Mammary epithelial cell (primary cell): ENCODE measurements at places on chromosomes 7 and 10.

DNA sequence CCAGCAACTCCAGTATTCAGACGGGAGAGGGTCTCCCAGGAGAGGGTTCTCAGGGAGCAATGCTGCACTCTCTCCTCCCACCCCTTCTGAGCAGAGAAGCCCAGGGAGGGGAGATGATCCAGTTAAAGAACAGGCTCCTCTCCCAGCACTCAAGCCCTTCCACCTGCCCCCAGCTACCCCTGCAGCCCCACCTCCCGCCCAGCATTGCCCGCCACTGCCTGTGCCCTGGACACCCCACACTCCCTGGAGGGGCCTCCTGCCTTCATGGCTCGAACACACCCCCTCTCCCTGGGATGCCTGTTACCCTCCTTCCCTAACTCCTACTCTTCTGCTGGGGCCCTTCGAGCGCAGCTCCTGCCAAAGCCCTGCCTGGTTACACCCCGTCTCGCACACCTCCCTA is 66.8 kb downstream of the ELFN1 start:
- DNase-seq, result no peak

- DNase-seq, result no peak
Observed at GRCh38 chr10:76040830-76041220, 609.4 kb downstream of the LRMDA start.

- DNase-seq, result peak; percentile 81
Observed at GRCh38 chr7:94297397-94297838, 97.3 kb upstream of the COL1A2 start.

DNA sequence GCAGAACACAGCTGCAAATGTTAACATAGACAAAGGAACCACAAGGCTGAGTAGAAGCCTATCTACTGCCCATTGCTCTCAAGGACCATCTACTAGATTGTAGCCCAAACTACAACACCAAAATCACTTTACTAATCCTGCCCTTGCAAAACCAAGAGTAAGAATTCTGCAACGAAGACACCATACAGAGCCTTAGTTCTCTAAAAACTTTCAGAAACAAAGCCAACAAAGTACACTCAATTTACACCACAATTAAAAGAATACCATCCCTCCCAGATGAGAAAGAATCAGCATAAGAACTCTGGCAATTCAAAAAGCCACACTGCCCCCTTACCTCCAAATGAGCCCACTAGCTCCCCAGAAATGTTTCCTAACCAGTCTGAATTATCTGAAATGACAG is 294.3 kb downstream of the CTNNA3 start:
- no peak for DNase-seq

DNA sequence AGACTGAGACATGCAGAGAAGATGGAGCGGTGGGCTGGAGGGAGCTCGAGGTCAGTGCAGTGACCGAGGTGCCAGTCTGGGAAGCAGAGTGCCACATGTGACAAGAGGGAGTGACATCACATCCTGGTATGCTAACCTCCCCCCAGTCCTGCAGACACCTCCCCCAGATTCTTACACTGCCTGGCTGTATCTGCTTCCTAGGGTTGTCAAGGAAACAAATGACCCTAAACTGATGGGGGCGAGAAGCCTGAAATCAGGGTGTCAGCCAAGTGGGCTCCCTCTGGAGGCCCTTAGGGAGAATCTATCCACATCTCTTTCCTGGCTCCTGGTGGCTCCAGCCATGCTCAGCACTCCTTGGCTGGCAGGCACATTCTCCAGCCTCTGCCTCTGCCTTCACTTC is 316.1 kb upstream of the ZMIZ1 start:
- no peak for DNase-seq

DNA sequence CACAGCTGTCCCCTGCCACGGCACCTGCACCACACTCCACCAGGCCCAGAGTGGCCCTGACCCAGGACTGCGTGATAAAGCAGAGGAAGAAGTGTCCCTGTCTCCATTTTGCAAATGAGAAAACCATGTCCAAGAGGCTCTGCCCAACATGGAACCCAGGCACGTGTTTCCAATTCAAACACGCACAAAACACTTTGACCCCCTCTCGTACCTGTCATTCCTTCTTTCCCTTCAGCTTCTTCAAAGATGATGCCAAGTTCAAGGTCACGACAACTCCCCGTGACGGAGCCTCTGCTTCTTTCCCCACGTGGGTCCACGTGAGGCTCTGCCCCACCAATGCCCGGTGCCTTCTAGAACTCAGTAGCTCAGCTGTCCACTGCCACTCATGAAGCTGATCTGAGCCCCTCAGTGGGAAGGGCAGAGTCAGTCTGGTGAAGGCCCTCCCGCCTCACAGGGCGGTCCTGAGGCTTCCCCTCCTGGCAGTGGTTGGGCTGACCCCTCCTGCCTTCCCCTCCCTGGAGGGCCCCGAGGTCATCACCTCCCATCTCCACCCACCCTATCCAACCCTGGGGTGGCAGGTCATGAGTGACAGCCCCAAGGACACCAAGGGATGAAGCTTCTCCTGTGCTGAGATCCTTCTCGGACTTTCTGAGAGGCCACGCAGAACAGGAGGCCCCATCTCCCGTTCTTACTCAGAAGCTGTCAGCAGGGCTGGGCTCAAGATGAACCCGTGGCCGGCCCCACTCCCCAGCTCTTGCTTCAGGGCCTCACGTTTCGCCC is 19.0 kb downstream of the CALML5 start:
- no peak for DNase-seq

DNA sequence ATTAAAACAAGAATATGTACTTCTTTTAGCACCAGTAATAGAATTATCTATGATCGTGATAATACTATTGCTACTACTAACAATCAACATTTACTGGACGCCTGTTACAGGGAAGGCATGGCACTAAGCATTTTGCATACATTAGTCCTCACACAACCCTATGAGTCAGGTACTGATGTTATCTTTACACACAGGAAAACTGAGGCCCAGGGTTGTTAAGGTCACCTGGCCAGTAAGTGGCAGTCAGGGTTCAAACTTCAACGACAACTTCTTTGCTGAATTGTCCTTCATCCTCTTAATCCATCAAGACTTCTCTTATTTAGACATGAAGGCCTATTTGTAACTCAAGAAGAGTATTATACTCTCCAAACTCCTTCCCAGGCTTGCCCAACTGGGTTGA is 41.9 kb upstream of the ACSL5 start:
- no peak for DNase-seq

GRCh38 chr7:12939694-12940093 is 252.3 kb downstream of the ARL4A start:
- DNase-seq, result no peak

DNA sequence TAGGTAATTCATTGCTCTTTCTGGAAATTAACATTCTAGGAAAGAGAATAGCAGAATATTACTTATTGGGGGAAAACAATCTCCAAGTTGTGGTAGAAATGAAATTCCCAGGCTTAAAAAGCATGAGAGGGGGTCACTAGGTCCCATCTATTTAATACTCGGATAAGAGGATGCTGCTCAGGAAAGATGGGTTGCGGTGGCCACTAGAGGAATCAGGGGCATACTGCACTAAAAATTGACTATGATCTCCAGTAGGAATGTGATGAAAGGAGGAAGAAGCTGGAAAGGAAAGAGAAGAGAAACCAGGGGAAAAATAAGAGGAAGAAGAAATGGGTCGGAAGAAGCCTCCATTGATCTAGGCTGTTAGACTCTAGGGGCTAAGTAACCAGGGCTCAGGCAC is 192.8 kb downstream of the GPAM start:
- DNase-seq, result no peak

GRCh38 chr7:19958309-19958896 is 185.0 kb upstream of the TMEM196 start:
- DNase-seq, result peak; percentile 97

- DNase-seq, result no peak
Observed at GRCh38 chr10:1287971-1288401, 231.8 kb downstream of the WDR37 start.

GRCh38 chr7:158825628-158826289 is 3.5 kb downstream of the ESYT2 start:
- DNase-seq, result no peak

DNA sequence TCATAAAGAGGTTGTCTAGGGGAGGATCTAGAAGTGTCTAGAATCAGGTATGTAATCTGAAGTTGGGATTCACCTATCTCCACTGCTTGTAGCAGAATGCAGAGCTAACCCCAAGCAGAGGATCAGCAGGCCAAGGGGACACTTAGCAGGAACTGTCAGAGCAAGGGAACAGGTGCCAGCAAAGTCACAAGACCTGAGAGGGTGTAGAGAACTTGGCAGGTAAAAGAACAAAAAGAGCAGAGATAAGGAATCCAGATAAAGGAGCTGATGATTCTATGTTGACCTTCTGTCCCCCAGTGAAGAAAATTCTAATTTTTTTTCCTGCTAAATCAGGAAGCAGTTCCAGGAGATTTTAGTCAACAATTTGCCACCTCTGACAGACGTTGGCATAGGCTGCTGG is 91.4 kb upstream of the CCDC71L start:
- DNase-seq, result no peak

DNA sequence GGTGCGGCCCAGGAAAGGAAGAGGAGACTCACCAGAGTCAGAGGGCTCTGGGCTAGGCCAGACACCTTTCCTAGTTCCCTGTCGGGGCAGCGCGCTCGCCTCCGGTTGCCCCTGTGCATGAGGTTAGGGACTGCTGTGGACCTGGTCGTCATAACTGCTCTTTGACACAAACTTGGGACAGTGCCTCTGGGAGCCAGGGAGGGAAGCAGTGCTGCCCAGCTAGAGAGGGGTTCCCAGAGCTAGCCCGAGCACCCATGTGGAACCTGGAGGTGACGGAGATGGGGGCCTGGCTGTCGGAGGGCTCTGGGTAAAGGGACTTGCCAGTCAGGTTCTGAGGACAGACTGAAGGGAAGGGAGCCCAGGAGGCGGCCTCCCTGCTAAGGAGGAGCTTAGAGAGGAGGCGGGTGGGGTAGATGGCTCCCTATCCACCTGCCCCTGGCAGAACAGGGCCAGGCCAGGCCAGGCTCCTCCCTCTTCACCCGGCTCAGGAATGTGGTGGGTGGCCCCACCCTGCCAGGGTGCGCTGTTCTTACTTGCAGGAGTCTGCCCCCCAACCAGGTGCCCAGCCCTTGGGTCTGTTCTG is 29.7 kb downstream of the AGAP3 start:
- peak; percentile 96 for DNase-seq

- DNase-seq, result no peak
Observed at GRCh38 chr10:50550291-50550839, 73.4 kb downstream of the SGMS1 start.

GRCh38 chr10:450463-450862 is 239.0 kb downstream of the DIP2C start:
- no peak for DNase-seq

- no peak for DNase-seq
Observed at GRCh38 chr7:17963281-17963680, 23.0 kb upstream of the SNX13 start.

DNA sequence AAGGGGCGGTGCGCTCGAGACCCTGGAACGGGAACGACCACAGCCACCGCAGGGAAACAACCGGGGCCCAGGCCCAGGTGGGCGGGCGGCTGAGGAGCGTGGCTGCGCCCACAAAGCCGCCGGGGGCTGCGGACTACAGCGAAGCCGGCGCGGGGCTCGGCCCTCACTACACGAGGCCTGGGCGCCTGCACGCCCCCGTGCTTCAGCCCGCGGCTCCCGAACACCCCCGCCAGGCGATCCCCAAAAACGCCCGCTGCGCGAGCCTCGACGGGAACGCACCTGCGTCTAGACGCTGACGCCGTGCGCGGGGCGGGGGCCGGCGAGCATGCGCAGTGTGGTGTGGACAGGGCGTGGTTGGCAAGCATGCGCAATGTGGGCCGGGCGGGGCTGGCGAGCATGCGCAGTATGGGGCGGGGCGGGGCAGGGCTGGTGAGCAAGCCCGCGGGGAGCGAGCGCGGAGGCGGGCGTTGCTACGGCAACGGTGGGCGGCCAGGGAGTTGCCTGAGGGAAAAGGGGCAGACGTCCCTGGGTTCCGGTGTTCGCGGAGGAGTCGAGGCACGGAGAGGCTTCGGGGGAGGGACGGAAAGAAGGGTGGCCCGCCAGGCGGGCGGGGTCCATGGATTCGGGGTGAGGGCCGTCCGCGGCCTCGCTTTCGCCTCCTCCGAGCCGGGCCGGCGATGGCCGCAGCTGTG is at the start of gene RNF32:
RNF32 (plus strand) TSS at position 518 of the 692 bp plus-strand sequence. CDS start 3,104 bp downstream, outside the sequence.
- DNase-seq, result peak; percentile 90

- no peak for DNase-seq
Observed at GRCh38 chr10:60044971-60045370, 138.6 kb upstream of the CCDC6 start.

DNA sequence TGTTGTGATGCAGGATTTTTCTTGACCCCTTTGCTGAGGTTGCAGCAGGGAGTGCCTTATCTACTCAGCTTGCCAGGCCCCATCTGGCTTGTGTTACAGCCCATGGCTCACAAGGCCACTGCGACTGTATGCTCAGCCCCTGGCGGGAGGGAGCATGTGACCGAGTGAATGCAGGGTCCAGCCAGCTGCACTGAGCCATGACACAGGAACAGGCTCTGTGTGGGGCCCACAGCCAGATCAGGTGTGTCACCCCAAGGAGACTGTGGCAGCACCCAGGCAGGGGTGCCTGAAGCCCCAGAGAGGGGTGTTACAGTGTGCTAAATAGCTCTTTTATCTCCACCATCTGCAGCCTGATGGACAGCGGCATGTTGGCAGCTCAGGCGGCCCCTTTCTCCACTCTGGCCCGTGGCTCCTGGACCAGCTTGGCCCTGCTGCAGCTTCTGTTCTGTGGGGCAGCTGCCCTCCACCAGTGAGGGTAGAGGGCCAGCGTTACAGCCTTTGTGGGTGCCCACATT is 2.6 kb upstream of the PCBD1 start:
- no peak for DNase-seq

DNA sequence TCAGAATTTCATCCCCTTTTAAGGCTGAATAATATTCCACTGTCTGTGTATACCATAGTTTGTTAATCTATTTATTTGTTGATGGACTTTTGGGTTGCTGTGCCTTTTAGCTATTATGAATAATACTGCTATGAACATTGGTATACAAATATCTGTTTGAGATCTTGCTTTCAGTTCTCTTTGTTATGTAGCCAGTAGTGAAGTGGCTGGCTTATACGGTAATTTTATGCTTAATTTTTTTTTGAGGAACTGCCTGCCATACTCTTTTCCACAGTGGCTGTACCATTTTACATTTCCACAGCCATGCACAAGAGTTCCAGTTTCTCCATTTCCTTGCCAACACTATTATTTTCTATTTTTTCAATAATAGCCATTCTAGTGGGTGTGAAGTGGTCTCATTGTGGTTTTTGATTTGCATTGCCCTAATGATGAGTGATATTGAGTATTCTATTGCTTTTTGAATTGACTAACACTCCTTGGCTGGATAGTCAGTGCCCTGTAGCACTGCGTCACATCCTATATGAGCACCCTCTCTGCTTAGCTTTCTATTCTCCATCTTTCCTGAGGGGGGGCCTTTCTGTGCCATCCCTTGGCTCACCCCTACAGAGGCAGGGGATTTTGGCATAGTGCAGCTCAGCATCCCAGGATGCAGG is 29.4 kb upstream of the RAPGEF5 start:
- DNase-seq, result no peak

DNA sequence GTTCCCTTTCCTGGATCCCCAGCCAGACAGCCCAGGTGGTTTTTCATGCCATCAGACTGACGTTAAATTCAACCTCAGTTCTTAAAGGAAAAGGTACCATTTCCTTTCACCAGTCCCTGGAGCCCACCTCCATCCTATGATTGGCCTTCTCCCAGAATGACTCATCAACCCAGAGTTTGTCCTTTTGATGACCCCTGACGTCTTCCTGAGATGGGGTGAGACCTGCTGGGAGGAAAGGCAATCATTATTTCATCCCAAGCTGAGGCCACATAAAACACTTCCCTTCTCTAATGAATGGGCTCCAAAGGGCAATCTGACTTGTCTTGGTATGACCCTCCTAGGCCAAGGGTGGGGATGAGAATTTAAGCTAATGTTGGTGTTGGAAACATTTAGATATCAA is 750.7 kb downstream of the SUGCT start:
- peak; percentile 43 for DNase-seq

GRCh38 chr10:125003146-125003900 is 61.4 kb downstream of the ZRANB1 start:
- DNase-seq, result no peak
